Upper lobe of left lung (tissue), 6 donors: ENCODE measurements at places on chromosomes 11 and 22. TPM values are rescaled to one million over a fixed set of nuclear protein-coding genes. Genes with fewer than 3 reads are reported as not detected.
A peak's percentile ranks its signal among the peaks of the same experiment; 100 is the strongest.

- no peak overlapping the region for H3K27ac ChIP-seq
- H3K36me3 ChIP-seq, result no peaks in the 10 kb centered on the region
- peaks cover 12% of the 10 kb centered on the region for H3K27me3 ChIP-seq
- DNase-seq, result no peak
- no peak overlapping the region for H3K4me3 ChIP-seq
Observed at GRCh38 chr11:31798057-31798553, 13.0 kb downstream of the PAX6 start.

DNA sequence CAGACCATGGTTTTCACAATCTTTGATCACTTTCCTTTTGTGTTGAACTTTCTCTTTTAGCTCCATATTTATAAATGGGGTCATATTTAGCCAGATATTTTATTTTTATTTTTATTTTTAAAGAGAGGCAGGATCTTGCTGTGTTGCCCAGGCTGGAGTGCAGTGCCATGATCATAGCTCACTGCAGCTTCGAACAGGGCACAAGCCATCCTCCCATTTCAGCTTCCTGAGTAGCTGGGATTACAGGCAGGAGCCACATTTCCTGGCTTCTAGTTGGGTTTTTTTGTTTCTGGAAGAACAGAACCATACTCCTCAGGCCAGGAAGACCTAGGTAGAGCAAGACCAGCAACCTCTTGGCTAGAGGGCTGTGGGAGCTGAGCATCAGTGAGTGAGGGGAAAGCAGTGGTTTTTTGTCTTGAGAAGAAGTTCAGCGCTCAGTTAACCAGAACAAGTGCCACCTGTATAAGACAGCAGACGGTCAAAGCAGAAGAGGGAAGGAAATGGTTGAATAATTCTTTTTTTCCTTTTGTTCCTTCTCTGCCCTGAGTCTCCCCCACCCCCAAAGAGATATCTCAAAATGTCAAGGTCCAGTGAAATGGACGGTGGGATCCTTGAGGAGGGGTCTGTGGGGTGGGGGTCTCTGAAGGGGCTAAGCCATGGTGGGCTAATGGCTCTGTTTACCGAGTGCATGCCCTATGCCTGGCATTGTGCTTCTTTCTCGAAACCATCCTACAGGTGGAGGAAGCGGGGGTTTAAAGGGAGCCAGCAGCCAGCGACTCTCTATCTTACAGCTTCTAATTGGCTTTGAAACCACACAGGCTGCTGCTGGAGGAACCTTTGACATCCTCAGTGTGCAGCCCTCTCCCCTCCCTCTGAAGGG lies 63.0 kb downstream of the PTPRJ start:
- no peaks in the 10 kb centered on the region for H3K27me3 ChIP-seq
- no peak overlapping the region for H3K27ac ChIP-seq
- H3K4me3 ChIP-seq, result no peak overlapping the region

GRCh38 chr11:2846056-2846455 lies 39.5 kb downstream of the CDKN1C start:
- DNase-seq, result peak; percentile 68
- H3K27me3 ChIP-seq, result no peaks in the 10 kb centered on the region
- H3K36me3 ChIP-seq, result no peaks in the 10 kb centered on the region
- H3K27ac ChIP-seq, result no peak overlapping the region
- H3K4me3 ChIP-seq, result no peak overlapping the region

SPON1 gene
- total RNA-seq, result 60.3 TPM

DNA sequence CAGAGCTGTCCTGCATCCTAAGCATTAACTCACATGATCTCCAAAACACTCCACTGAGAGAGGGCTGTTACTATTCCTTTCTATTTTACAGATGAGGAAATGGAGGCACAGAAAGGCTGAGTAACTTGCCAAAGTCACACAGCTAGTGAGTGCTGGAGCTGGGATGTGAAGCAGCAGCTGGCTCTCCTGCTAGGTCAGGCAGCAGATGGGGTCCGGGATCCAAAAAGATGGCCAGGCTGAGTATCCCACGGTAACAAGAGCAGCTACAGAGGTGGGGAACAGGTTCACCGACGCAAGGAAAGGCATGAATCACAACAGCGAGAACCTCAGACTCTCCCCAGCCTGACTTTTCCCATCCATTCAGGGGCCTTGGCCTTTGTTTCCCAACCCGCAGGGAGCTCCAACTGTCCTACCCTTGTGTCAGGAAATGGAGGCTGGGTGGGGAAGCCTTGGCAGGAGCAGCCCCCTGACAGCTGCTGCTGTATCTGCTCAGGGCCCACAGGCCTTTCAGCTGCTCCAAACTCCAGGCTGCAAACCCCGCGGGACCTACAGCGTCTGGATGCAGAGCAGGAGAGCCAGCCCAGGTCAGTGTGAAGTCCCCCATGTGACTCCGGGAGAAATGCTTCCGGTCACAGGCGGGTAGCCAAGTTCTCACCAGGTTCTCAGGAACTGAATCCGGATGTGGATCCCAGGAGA lies 29.5 kb downstream of the DKK3 start:
- H3K4me3 ChIP-seq, result no peak overlapping the region
- no peaks in the 10 kb centered on the region for H3K36me3 ChIP-seq
- H3K4me1 ChIP-seq, result peaks cover 46% of the 10 kb centered on the region
- DNase-seq, result peak; percentile 44
- peak overlapping the region; percentile 76 for H3K27ac ChIP-seq

DNA sequence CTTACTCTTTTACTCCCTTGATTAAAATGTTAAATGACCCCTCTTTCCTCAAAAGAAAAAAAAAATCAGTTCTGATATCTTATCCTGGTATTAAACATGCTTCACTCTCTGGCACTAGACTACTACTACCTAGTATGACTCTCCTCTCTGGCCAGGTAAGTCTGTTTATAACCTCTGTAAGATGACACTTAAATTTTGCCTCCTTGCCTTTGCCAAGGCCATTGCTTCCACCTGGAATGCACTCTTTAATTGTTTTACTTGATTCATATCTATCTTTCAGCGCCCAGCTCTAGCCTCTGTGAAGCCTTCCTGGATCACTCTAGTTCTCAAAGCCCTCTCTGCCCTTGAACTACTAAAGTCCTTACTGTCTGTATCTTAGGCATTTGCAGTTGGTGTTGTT lies 170.4 kb downstream of the ETS1 start:
- H3K27me3 ChIP-seq, result no peaks in the 10 kb centered on the region
- no peak overlapping the region for H3K4me3 ChIP-seq
- DNase-seq, result no peak
- no peaks in the 10 kb centered on the region for H3K36me3 ChIP-seq
- no peaks in the 10 kb centered on the region for H3K4me1 ChIP-seq

GRCh38 chr11:59719556-59719955 lies 5.9 kb upstream of the OR10V1 start:
- H3K4me1 ChIP-seq, result no peaks in the 10 kb centered on the region
- H3K4me3 ChIP-seq, result no peak overlapping the region
- DNase-seq, result no peak
- H3K27ac ChIP-seq, result no peak overlapping the region

- H3K4me3 ChIP-seq, result no peak overlapping the region
- no peak for DNase-seq
- no peak overlapping the region for H3K27ac ChIP-seq
- H3K4me1 ChIP-seq, result no peaks in the 10 kb centered on the region
Observed at GRCh38 chr11:116207019-116207418, 565.8 kb downstream of the BUD13 start.

BTG4 gene
- total RNA-seq, result 0.24 TPM

DNA sequence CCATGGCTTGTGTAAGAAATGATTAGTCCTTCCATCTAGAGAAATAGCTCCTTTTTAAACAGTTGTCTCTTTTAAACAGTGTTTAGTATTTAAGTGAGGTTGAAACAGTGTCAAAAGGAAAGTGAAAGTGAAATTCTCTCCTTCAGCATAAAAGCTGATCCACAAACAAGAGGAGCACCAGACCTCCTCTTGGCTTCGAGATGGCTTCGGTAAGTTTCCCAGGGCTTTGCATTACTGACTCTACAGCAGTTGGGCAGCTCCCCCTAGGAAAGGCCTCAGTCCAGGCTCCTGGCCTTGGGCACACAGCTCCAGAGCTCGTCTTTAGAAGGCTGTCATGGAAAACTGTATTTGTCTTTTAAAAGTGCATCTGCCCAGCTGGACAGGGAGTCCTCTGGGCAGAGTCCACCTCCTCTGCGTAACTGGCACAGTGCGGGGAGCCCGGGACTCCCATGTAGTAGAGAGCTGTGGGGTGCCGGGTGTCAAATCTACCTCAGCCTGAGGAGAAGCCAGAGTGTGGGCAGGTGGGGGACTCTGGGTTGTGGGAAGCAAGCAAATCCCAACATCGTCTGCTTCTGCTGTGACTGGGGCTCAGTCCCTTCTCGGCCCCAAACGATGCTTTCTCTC lies at the start of gene PLAAT4:
TSS of gene PLAAT4 (plus strand) at position 140 of the 624 bp plus-strand sequence. CDS start at position 201, 61 bp downstream.
- peaks cover 29% of the 10 kb centered on the region for H3K4me1 ChIP-seq
- H3K36me3 ChIP-seq, result no peaks in the 10 kb centered on the region
- H3K27me3 ChIP-seq, result no peaks in the 10 kb centered on the region

GRCh38 chr11:79229047-79229446 lies 211.8 kb downstream of the TENM4 start:
- H3K27ac ChIP-seq, result no peak overlapping the region
- no peak overlapping the region for H3K4me3 ChIP-seq
- no peaks in the 10 kb centered on the region for H3K4me1 ChIP-seq
- no peak for DNase-seq
- H3K27me3 ChIP-seq, result no peaks in the 10 kb centered on the region

DNA sequence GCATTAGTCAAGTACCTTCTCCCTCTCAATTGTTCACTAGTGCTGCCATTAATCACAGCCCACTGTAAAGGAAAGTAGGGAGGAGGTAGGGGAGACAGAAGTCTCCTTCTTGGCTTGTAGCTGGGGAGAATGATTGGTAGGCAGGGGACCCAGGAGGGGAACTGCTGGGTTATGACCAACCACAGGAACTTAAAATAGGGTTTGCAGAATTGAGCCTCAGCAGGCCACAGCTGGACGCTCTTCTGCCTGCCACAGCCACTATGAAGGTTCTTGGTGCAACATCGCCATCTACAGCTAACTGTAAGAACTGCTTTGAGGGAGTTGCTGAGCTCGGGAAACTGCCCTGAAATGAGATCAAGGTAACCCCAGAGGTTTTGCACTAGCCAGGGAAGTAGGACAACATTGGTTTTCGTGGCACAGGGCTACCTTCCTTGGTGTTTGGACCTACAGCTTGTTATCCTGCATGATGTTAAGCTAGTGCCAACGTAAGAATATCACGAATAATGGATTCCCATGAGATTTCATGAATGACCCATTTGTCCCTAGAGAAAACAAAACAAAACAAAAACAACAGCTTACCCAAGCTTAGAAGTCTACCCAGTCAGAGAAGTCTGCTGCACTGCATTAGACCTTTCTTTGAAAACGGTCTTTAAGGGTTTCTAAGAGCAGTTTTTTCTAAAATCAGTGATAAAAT lies 787.1 kb upstream of the API5 start:
- H3K27me3 ChIP-seq, result no peaks in the 10 kb centered on the region
- DNase-seq, result peak; percentile 26

DNA sequence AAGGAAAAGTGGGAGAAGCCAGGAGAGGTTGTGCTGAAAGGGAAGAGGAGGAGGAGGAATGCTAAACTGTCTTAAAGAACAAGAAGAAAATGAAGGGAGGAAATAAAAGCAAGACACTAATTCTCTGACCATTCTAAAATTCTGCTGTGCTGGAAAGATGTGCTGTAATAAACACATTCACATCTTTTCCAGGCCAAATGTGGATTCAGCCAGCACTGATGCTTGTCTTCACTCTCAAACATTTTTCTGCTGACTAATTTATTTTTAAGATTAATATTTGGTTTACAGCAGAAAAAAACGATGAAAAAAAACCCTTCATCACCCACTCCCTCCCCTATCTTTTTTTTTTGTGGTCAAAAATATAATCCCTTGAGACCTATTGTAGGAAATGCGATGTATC lies 223.6 kb downstream of the SWAP70 start:
- H3K4me1 ChIP-seq, result peaks cover 6% of the 10 kb centered on the region
- H3K27me3 ChIP-seq, result no peaks in the 10 kb centered on the region
- H3K4me3 ChIP-seq, result no peak overlapping the region
- no peak for DNase-seq
- no peaks in the 10 kb centered on the region for H3K36me3 ChIP-seq

- no peaks in the 10 kb centered on the region for H3K36me3 ChIP-seq
- DNase-seq, result no peak
Observed at GRCh38 chr11:115362997-115363396, 141.2 kb downstream of the CADM1 start.

PLA2G3 gene
- total RNA-seq, result 0.79 TPM

POU2AF2 gene
- not detected for total RNA-seq

E2F8 gene
- 0.40 TPM for total RNA-seq

DNA sequence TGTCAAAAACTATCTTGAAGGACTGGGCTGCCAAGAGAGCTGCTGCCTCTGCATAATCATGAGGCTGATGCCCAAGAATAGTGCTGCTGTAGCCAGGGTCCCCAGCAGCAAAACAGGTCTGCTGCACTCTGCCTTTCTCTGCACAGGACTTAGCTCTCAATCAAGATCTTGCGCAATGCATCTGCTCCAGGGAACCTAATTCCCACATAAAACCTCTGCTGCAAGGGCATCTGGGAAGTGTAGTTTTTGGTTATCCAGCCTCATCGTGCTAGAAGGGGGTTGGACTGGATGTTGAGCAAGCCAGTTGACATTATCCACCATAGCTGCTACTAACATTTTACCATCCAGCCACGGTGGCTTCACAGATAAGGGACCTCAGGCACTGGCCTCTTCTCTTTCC lies 192.7 kb downstream of the C11orf91 start:
- no peaks in the 10 kb centered on the region for H3K4me1 ChIP-seq
- H3K36me3 ChIP-seq, result no peaks in the 10 kb centered on the region
- no peak overlapping the region for H3K4me3 ChIP-seq
- no peaks in the 10 kb centered on the region for H3K27me3 ChIP-seq
- H3K27ac ChIP-seq, result no peak overlapping the region

- DNase-seq, result no peak
- H3K27me3 ChIP-seq, result no peaks in the 10 kb centered on the region
- H3K4me3 ChIP-seq, result no peak overlapping the region
- peaks cover 52% of the 10 kb centered on the region for H3K4me1 ChIP-seq
- H3K36me3 ChIP-seq, result peaks cover 48% of the 10 kb centered on the region
Observed at GRCh38 chr22:49789289-49790141, 38.2 kb downstream of the BRD1 start.

DNA sequence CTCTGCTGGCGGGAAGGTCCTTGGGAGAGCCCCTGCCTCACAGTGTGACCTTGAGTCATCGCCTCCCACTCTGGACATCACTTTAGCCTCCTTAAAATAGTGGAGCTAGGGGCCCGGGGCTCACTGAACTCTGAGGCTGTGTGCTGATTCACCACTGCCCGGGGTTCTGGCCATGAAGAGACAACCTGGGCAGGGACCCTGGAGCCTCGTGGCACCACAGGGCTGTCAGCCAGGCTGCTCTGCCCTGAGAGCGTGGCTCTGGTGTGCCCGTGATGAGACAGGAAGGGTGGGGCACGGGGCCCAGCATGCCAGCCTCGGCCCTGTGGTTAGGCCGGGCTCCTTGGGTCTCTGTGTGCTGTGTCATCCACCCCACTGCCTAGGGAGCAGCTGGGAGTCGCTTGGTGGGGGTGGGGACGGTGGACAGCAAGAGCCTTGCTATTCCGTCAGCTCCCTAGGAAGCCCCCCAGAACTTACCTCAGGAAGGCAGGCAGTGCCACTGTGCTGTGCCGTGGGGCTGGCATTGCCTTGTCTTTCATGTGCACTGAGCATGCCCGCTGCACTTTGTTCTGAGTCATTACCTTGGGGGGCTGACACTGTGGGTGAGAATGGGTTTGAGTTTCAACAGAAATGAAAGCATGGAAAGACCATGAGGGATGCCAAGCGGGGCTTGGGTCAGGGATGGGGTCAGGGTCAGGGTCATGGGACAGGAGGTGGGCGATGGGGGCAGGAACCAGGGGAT lies 31.7 kb downstream of the TPCN2 start:
- DNase-seq, result peak; percentile 66
- peaks cover 15% of the 10 kb centered on the region for H3K4me1 ChIP-seq
- H3K4me3 ChIP-seq, result no peak overlapping the region
- H3K27ac ChIP-seq, result no peak overlapping the region
- H3K36me3 ChIP-seq, result peaks cover 54% of the 10 kb centered on the region
